ENCODE measurements at places on chromosomes 5 and 9. TPM values are rescaled to one million over a fixed set of nuclear protein-coding genes. Genes with fewer than 3 reads are reported as not detected.

Gene CCNJL
- total RNA-seq = 31.3 TPM

Gene MRPL50
- 19.6 TPM for total RNA-seq

Gene CTSV
- total RNA-seq = 68.4 TPM

Gene FAM170A
- not detected for total RNA-seq

Gene F2RL2
- total RNA-seq = not detected

Gene TRPM3
- 5.4 TPM for total RNA-seq

Gene ZNF618
- total RNA-seq = 22.0 TPM

Gene FSD1L
- 4.6 TPM for total RNA-seq

- DNase-seq = no peak
These were observed 115.2 kb upstream of the LHFPL2 start for GRCh38 chr5:78763659-78764189.

DNA sequence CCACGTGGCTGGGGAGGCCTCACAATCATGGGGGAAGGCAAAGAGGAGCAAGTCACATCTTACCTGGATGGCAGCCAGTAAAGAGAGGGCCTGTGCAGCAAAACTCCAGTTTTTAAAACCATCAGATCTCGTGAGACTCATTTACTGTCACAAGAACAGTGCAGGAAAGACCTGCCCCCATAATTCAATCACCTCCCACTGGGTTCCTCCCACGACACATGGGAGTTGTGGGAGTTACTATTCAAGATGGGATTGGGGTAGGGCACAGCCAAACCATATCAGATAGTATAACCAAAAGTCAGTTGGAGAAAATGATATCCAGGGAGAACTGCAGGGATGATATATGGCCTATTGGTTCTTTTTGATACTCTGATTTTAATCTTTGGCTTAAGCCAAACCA is 10.0 kb upstream of the CAVIN4 start:
- no peak for DNase-seq

- DNase-seq = no peak
These were observed 4.7 kb upstream of the BICD2 start for GRCh38 chr9:92769286-92769685.

GRCh38 chr9:70195456-70195855 is 63.3 kb upstream of the SMC5 start:
- no peak for DNase-seq

DNA sequence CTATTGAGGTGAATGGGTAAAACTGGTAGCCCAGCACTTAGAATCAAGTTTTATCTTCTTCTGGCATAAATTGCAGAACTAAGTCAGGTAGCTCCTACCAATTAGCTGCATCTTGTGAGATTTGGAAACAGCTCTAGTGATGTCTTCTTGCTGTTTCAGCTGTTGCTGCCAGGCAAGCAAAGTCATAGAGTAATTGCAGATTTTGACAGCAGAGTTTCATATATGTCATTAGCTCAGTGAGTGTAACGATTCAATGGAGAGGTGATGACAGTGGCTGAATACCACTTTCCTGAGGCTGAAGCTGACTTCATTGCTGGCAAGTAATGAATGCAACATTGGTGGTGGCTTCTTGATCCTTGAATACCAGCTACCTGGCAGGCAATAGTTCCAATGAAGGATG is 1109.7 kb upstream of the CDH18 start:
- DNase-seq = no peak

DNA sequence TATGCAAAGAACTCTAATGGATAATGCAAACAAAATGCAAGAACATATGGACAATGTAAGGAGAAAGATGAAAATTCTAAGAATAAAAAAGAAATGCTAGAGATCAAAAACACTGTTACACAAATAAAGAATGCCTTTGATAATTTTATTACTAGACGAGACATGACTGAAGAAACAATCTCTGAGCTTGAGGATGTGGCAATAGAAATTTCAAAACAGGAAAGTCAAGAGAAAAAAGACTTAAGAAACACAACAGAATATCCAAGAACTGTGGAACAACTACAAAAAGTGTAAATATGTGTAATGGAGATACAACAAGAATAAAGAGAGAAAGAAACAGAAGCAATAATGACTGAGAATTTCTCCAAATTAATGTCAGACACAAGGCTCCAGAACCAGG is 140.5 kb upstream of the ACOT12 start:
- DNase-seq = no peak

DNA sequence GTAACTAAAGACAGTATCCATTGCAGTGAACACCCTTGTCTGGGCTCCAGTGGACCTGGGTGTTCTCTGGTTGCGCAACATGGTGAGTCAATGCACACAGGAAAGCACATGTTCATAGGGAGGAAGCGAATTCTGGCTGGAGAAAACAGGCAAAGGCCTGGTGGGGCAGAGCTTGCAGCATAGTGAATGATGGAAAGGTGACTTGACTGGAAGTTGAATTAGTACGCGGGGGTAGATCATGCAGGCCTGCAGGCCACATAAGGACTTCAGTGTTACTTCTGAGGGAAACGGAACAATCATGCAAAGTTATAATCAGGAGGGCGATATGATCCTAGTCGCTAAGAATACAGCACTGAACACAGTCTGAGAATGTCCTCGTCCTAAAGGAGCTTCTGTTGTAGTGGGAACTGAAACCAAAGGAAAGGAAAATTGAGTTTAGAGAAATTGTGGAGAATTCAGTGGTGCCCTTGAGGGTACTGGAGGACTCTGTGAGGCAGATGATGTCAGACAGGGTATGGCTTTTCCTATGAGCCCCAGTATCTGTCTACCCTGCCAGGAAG is 71.9 kb upstream of the RANBP3L start:
- DNase-seq = no peak

DNA sequence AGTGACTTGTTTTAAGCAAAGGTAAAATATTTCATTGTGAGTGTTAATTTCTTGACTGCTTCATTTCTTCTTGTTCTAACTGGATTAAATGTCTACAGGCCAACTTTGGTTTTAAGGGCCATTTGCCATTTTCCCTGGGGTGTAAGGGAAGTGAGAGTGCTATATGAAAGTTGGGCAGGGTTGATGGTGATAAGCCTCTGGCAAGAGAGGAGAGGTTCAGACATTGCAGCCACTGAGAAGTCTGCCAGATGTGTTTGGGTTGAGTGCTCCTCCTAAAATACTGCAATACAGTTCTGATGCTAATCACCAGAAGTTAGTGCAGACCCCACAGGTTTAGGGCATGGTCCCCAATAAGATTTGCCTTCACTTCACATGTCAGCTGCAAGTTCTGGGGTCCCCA is 14.9 kb upstream of the LRRTM2 start:
- no peak for DNase-seq

DNA sequence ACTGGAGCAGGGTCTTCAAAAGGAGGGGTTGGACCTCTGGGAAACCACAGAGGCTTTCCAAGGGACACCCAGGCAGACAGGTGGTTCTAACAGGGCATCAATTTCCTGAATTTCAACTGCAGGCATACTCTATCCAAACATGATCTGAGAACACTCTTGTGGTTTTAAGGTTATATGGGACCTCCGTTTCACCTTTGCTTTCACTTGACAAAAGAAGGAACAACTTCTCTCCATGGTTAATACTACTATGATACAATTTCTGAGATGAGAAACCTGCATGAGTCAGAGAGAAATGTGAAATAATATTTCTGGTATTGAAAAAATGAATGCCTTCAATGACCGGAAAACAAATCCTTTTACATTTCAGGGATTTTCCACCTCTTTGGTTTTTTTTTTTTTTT is 28.0 kb upstream of the ERAP1 start:
- DNase-seq = no peak

DNA sequence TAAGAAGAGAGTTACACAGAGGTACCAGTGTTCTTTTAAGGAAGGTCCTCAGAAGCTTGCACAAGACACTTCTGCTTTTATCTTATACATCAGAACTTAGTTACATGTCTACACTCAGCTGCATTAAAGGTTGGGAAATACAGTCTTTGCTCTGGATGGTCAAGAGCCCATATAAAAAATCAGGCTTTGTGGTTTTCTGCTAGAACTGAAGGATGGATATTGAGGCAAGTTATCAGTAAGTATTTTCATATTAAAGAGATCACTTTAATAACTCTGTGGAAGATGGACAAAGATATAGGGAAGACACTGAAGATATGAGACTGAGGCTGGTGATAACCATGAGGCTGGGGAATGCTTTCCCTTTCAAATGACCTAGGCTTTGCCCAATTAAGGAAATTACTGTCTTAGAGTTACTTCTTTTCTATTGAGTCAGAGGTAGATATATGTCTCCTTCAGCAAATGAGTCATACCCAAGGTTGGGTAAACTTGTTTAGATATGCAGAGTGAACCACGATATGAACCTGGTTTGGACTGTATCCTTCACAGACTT is 87.0 kb upstream of the TNC start:
- DNase-seq = no peak

- no peak for DNase-seq
These were observed 10.4 kb downstream of the KCNMB1 start for GRCh38 chr5:170378740-170379139.

- DNase-seq = no peak
These were observed 205.5 kb downstream of the TMC1 start for GRCh38 chr9:72726947-72727346.

DNA sequence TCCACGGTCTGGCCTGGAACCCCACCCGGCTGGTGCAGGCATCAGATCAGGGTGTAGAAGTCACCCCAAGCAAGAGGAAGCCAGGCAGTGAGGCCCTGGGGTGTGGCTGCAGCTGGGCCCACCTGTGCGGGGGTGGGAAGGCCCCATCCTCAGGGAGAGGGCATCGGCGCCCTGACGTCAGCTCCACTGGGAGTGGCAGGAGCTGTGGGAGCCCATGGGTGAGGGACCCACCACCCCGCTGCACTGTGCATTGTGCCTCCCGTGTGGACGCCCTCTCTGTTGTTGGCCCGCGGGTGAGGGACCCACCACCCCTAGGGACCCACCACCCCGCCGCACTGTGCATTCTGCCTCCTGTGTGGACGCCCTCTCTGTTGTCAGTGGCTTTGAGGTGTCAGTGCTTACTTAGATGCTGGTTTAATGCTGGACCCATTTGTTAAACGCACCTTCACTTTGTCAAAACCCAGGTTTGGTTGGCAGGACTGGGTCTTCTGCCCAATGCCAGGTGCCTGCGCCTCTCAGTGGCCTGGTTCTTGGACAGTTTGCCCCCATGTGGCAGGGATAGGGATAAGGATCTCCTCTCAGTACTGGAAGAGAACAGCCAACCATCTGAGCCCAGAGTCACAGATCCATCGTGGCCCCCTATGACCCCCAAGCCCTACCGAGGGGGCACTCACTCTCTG is 6.9 kb upstream of the EXOC3 start:
- DNase-seq = peak; percentile 62

All from WTC11 (cell line).